Omental fat pad (tissue), 4 donors: ENCODE measurements at places on chromosomes 6 and 20.
A peak's percentile ranks its signal among the peaks of the same experiment; 100 is the strongest.

DNA sequence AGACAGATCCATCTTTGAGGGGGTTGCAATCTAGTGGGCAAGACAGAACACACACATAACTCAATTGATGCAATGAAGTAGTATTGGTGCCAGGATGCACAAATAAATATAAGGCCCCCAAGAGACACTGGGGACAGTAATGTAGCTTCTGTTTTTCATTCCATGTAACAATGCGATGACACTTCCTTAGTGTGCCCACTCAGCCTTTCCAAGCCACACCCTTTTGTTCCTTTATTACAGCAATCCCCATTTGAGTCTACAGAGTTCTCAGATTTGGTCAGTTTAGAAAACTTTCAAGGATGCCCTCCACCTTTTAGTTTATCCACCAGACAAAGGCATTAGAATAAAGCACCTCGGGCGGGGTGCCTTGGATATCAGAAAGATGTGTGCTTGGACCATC, 15.5 kb downstream of the TGM3 start:
- DNase-seq: no peak

DNA sequence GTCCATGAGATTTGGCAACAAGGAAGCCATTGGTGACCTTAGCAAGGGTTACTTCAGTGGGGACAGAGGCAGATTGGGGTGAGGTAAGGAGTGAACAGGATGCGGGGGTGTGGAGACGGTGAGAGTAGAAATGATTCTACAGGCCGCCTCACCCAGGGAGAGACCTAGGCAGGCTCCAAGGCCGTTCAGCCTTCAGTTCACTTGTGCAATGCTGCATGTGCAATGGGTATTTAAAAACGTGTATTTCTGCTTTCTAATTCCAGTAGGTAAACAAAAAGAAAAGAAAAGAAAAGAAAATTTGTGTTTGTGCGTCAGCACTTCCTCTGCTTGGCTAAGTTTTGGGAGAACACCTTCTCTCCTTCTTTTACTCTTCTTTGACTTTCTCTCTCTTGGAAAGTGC, 56.8 kb downstream of the BANF2 start:
- DNase-seq: no peak

GRCh38 chr6:80133020-80133419, 26.5 kb downstream of the BCKDHB start:
- DNase-seq: peak; percentile 40

DNA sequence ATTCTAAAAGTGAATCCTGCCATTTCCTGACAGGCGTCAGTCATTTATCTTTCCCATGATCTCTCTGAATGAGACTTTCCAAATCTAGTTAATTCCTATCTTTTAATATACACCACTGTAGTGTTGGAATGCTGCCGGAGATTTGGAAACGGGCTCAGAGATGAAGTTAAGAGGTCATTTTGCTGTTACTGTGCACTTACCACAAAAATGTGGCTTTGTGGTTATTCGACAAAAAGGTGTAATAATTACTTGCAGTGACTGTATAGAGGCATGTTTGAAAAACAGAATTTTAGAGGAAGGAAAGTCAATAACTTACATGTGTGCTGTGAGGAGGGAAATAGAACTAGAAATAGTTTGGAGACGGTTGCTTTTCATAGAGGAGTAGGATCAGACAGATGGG, 460.2 kb upstream of the BTBD3 start:
- DNase-seq: no peak

DNA sequence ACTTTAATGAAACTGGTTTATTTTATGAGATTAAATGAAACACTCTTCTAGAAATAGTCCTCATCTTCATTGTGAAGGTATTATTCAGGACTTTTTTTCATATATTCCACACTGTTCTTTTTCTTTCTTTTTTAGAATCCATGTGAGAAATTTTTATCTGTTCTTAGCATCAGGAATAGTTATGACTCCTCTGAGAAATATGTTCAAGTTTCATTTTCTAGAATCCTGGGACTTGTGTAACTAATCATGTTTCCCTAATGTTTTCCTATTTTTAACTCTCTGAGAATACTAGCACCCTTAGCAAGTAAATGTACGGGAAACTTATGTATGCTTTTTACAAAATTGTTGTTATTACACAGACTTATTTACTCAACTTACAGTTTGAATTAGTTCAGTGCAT, 407.8 kb downstream of the CBLN4 start:
- no peak for DNase-seq

DNA sequence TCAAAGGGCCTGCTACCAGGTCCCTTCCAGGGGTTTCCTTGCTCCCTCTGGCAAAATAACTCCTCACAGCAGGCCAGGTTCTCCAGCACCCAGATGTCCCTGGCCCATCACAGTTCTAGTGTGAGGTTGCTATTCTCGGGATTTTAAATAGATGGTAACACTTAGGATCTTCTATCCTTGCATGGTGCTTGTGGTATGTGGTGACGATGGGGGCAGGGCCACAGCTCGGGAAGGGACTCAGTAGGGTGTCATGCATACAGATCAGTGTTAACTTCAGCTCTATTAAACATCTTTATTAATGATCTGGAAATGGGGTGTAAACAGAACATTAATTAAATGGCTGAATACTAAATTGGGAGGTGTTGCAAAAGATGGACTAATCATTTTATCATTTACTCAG, 323.8 kb downstream of the QKI start:
- no peak for DNase-seq

DNA sequence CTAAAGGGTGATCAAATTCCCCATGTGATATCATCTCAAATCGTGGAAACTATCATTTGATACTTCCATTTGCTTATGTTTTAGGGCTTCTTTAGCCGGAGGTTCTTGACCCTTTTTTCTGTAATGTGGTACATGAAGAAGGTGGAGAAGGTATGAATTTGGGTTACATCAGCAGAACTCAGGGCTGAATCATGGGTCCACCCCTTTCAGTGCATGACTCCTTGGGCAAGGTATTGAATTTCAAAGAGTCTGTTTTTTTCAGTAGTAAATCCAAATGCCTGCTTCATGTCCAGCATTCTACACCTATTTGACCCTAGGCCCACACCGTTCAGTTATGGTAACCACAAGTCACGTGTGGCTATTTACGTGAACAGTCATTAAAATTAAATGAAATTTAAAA, 30.6 kb upstream of the QKI start:
- no peak for DNase-seq

DNA sequence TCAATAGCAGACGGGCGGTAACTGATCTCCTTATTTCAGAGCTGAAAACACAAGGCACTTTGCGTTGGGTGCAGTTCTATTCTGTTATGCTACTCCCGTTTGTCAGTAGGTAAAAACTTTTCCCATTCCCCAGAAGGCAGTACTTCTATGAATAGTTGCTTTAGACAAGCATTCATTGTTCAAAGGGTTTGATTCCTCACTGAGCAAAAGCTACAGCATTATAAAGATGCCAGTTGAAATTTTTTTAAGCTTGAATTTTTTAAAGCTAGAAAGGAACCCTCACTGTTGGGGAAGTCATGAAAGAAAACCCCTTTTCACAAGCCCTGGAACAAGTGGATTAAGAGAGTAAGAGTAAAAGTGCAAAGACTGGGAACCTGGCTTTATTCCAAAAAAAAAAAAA, 42.3 kb downstream of the FUT9 start:
- DNase-seq: no peak

- DNase-seq: no peak
Observed at GRCh38 chr6:111154981-111155380, 67.7 kb downstream of the SLC16A10 start.

- DNase-seq: no peak
Observed at GRCh38 chr6:135451617-135452190, 45.8 kb downstream of the AHI1 start.

GRCh38 chr20:61682996-61683681, 382.5 kb downstream of the TAF4 start:
- DNase-seq: no peak

GRCh38 chr6:107125771-107126170, 10.5 kb upstream of the BEND3 start:
- no peak for DNase-seq

DNA sequence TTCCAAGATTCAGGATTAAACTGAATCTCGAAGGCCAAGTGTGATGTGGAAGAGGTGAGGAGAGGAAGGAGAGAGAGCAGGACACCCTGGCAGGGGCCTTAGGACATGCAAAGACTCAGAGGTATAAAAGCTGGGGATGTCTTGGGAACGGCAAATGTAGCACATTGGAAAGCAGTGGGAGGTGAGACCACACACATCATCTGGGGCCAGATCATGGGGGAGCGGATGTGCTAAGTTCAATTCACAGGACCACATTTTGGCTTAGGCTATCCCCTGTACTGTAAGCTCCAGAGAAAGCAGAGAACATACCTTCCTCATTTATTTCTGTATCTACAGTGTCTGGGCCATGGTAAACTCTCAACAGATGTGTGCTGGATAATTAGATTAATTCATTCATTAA, 59.5 kb upstream of the MBOAT1 start:
- no peak for DNase-seq
